ENCODE measurements at places on chromosomes 1 and 21.

DNA sequence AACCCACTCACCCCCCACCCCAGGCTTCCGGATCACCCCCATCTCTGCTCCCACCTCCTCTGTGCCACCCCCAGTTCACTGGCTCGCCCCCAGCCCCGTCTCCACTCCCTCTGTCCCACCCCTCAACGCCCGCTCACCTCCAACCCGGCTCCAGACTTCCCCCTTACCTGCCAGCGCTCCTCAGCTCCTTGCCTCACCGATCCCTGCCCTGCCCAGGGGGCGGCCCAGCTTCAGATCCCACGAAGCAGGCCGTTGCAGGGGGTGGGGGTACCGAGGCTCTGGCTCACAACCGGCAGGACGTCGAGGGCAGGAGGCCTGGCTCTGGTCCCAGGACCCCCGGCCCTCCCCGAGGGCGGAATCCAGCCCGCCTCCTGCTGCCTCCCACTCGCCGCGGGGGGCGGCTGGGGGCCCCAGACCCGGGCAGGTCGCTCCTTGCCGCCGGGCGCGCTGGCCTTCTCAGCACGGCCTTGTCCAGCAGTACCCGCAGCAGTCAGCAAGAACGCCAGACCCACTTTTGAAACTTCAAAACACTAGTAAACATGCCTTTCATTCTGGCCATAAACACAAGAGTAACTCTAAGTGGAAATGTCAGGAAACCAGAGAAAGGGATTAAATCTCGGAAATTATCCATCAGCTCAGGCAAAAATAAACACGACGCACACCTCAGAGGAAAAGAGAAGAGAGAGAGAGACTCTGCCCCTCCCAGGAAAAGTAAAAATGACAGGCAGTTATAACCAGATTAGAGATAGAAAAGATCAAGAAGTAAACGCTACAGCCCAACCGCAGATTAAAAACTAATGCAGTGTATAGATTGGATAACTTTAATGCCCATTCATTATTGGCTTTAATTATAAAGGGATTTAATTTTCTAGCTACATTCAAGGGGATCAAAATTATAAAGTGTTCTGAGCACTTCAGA lies 1.0 kb upstream of the FAM89A start:
- no peak overlapping the region for H3K27ac ChIP-seq
- peak overlapping the region; percentile 71 for H3K4me3 ChIP-seq
- peaks cover 37% of the 10 kb centered on the region for H3K4me1 ChIP-seq
- peaks cover 10% of the 10 kb centered on the region for H3K36me3 ChIP-seq
- DNase-seq: no peak

DNA sequence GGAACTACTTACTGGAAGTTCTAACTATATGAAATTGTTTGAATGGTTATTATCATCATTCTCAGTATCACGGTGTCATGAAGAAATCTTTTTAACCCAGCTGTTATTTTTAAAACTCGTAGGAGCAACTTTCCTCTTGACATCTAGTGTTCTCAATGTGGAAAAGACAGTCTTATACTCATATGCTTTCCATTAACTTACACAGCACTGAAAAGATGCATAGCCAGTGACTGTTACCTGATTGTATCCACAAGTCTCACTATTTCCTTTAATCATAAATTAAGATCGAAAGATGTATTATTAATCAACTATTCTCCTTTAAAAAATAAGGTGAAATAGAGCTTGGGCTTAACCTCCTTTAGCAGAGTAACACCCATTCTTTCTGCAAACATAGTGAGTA lies 59.7 kb upstream of the TNFSF4 start:
- no peaks in the 10 kb centered on the region for H3K27me3 ChIP-seq
- no peak overlapping the region for H3K4me3 ChIP-seq
- H3K4me1 ChIP-seq: no peaks in the 10 kb centered on the region
- DNase-seq: no peak
- H3K27ac ChIP-seq: no peak overlapping the region
- no peaks in the 10 kb centered on the region for H3K36me3 ChIP-seq

- H3K27ac ChIP-seq: peak overlapping the region; percentile 82
- H3K36me3 ChIP-seq: peaks cover 32% of the 10 kb centered on the region
- no peak for DNase-seq
- no peaks in the 10 kb centered on the region for H3K27me3 ChIP-seq
Observed at GRCh38 chr1:43705982-43706597, 1.2 kb upstream of the ST3GAL3 start.

DNA sequence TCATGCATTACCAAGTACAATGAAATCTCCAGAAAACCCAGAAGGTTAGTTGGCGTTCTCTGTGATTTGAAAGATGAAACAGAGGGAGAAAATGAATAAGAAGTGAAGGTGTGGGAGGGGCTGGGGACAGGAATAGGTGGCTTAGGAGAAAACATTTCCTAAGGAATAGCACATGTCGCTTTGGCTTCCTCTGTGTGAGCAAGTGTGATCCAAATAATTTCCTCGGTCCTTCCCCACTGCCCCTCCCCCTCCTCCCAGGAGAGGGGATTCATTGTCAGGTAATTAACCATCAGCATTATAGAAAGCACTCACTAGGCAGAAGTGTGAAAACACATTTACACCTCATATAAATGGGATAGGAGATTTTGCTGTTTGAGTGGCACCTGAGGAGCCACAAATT lies 105.5 kb downstream of the NUF2 start:
- no peak for DNase-seq
- H3K27ac ChIP-seq: no peak overlapping the region
- H3K4me1 ChIP-seq: no peaks in the 10 kb centered on the region
- H3K36me3 ChIP-seq: no peaks in the 10 kb centered on the region
- no peaks in the 10 kb centered on the region for H3K27me3 ChIP-seq
- H3K4me3 ChIP-seq: no peak overlapping the region

DNA sequence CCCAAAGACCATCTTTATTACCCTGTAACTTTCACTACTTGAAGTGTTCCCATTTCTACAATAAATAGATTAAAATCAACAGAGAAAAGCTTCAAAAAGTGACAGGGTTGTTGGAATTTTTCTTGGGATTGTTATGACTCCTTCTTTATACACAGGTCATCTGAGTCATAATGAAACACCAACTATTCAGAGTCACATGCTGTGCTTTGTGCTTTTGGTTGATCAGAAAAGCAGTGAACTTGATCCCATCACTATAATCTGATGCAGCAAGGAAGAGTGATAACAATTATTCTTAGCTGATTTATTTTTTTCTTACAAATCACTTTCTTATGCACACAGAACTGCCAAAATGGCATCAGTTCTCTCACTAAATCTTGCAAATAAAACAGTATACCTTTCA lies 422.9 kb downstream of the PTBP2 start:
- H3K36me3 ChIP-seq: no peaks in the 10 kb centered on the region
- no peak overlapping the region for H3K27ac ChIP-seq
- no peaks in the 10 kb centered on the region for H3K27me3 ChIP-seq
- no peaks in the 10 kb centered on the region for H3K4me1 ChIP-seq
- no peak overlapping the region for H3K4me3 ChIP-seq

DNA sequence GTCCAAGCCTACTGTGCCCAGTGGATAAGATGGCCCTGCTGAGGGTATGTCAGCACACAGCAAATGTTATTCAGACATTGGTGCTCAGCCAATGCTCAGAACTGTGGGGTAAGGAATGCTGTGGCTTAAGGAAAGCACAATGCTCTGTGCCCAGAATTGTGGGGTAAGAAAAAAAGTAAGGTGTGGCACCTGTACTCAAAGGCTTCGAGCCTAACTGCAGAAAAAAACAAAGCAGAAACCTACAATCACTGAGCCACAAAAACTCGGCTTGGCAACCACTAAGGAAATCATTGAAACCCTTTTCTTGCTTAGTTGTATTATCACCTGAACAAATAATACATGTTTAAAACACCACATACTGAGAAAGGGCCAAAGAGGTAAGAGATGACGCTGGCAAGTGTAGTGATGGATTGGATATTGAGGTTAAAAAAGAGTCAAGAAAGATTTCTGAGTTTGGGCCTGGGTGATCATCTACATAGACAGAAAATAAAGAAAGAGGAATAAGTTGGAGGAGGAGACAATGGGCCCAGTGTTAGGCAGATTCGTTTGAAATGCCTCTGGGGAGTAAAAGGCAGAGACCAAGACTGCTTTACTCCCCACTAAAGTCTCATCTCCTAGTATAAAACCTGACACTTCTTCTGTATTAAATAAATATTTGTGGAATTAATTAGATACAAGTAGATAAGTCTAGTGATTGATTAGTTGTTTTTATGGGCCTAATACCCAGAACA lies 25.9 kb upstream of the ATP1A1 start:
- peaks cover 42% of the 10 kb centered on the region for H3K4me1 ChIP-seq
- H3K36me3 ChIP-seq: no peaks in the 10 kb centered on the region
- DNase-seq: no peak
- peak overlapping the region; percentile 2 for H3K27ac ChIP-seq
- H3K4me3 ChIP-seq: no peak overlapping the region

- H3K27me3 ChIP-seq: no peaks in the 10 kb centered on the region
- no peaks in the 10 kb centered on the region for H3K4me1 ChIP-seq
- no peak overlapping the region for H3K4me3 ChIP-seq
- no peak for DNase-seq
- H3K27ac ChIP-seq: no peak overlapping the region
Observed at GRCh38 chr1:50747394-50747793, 212.7 kb downstream of the FAF1 start.

GRCh38 chr1:180842491-180843275 lies 70.0 kb upstream of the KIAA1614 start:
- no peak overlapping the region for H3K27ac ChIP-seq
- no peak for DNase-seq
- H3K4me1 ChIP-seq: no peaks in the 10 kb centered on the region
- peaks cover 8% of the 10 kb centered on the region for H3K36me3 ChIP-seq
- no peak overlapping the region for H3K4me3 ChIP-seq

DNA sequence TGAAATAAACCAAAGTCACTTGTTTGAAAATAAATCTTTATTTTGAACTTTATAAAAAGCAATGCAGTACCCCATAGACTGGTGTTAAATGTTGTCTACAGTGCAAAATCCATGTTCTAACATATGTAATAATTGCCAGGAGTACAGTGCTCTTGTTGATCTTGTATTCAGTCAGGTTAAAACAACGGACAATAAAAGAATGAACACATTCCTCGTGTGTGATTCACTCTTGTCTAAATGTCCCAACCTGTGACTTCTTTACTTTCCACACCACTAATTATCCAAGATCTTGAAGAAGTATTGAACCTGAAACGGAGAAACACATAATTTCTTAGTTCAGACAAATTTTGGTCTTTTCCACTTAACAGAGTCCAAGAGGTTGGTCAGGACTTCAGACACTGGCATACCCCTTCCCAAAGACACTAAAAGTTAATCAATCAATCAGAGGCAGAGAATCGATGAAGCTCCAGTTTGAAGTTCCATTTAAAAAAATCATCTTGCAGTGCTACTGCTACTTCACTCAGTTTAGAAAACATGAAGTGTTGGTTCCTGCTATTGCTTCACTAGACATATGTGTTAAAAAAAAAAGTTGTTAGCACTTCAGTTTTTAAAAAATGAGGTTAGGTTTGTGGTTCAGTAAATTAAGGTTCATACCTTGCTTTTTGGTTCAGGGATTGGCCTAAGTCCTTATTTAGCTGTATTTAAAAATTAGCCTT lies 26.2 kb downstream of the ATP1B1 start:
- H3K36me3 ChIP-seq: no peaks in the 10 kb centered on the region
- H3K27ac ChIP-seq: no peak overlapping the region
- no peak overlapping the region for H3K4me3 ChIP-seq
- H3K27me3 ChIP-seq: no peaks in the 10 kb centered on the region
- DNase-seq: no peak
- H3K4me1 ChIP-seq: peaks cover 13% of the 10 kb centered on the region

DNA sequence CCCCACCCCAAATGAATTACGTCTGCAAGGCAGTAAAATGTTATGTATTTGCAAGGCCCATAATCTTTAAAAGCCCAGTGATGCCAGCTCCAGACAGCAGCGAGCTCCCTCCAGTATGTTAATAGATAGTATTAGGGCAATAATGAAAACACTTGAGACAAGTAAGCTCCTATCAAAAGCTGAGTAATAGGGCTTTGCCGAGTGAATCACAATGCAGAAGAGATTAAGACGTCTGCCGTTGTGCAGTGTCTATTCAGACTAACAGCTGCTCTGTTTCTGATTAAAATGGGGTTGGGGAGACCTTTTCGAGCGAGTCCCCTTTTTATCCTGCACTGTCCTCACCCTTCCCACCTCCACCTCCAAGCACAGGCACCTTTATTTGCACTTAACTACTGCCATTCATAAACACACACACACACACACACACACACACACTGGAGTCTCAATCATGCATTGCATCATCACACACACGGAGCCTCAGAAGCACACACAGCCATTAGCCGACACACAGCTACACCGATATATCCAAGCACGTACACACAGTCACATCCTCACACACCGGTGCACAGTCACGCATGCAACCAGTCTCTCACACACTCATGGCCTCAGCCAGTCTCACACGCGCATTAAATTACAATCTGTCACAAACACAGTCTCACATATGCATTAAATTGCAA lies 46.0 kb upstream of the FOXO6 start:
- H3K4me1 ChIP-seq: peaks cover 2% of the 10 kb centered on the region
- H3K4me3 ChIP-seq: no peak overlapping the region
- DNase-seq: no peak
- no peak overlapping the region for H3K27ac ChIP-seq
- H3K36me3 ChIP-seq: no peaks in the 10 kb centered on the region

DNA sequence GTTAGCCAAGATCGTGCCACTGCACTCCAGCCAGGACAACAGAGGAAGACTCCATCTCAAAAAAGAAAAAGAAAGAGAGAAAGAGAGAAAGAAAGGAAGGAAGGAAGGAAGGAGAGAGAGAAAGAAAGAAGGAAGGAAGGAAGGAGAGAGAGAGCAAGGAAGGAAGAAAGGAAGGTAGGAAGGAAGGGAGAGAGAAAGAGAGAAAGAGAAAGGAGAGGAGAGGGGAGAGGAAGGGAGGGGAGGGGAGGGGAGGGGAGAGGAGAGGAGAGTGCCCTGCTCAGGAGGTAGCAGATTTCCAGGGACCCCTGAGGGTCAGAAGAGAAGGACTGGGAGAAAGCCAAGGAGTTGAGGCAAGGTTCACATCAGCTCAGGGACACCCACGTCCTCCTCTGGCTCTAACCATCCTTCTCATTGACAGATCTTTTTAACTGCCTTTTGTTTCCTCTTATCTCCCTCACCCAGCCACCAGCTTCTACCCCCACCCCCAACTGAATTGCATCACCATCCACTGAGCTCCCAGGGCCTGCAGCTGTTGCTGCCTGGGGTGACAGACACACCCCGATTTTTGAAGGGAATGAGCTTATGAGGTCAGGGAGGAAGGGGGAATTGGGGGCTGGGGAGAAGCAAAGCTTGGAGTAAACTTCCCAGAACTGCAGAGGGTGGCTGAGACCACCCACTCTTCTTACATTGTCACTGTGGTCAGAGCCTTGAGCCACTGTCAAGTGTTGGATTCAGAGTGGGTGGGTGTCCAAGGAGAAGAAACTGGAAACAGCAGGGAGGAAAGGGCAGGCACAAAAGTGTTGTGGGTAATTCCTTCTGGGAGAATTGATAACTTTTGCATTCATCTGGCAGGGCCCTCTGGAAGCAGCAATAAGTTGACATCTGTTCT lies 91.6 kb downstream of the GLUL start:
- H3K36me3 ChIP-seq: no peaks in the 10 kb centered on the region
- peaks cover 26% of the 10 kb centered on the region for H3K4me1 ChIP-seq
- peak; percentile 47 for DNase-seq
- no peak overlapping the region for H3K4me3 ChIP-seq
- H3K27me3 ChIP-seq: no peaks in the 10 kb centered on the region
